ENCODE measurements at places on chromosomes 7 and 10.

DNA sequence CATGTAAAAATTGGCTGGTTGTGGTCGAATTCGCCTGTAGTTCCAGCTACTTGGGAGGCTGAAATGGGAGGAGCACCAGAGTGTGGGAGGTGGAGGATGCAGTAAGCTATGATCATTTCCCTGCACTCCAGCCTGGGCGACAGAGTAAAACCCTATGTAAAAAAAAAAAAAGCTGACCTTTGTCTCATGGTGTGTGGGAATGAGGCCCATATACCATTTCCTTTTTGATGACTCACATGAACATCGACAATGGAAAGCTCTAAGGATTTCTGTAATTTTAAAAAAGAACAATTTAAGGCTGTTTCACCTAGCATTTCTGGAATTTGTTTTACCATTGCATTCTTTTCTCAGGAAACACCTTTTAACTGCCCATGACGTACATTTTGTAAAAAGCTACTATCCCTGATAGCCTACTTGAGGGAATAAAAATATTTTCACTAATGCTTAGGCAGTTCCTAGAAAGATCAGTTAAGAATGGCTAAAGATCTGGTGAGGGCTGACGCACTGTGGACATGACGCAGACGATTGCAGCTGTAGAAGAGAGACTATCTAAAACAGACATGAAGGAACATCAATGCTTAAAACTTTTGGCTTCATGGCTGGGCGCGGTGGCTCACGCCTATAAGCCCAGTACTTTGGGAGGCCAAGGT is 400.6 kb upstream of the IGFBP3 start:
- no peak for DNase-seq

- DNase-seq = no peak
Measured at GRCh38 chr10:128160297-128160711, 34.1 kb upstream of the MKI67 start.

GRCh38 chr10:99528494-99529441 is 4.0 kb upstream of the NKX2-3 start:
- no peak for DNase-seq

GRCh38 chr10:28661035-28661434 is 16.3 kb upstream of the BAMBI start:
- DNase-seq = no peak

DNA sequence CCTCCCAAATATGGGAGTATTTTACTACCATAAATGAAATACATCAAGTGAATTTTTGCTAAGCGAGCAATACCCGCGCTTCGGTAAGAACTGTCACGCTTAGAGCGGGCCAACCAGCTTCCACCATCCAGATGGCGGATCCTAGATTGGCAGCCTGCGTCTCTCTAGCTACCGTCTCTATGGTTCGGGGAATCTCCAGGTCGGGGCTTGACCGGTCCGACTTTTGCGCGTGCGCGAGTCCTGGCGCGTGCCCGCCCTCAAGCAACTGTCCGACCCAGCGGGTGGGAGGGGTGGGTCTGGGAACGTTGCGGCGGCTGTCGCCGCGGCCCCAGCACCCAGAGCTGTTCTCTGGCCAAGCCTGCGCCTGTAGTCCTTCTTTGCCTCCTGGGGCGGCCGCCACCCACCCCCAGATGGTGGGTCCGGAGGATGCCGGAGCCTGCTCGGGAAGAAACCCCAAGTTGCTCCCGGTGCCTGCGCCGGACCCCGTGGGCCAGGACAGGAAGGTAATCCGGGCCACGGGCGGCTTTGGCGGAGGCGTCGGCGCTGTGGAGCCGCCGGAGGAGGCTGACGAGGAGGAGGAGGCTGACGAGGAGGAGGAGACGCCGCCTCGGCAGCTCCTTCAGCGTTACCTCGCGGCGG is at the start of gene TBC1D12:
TSS of gene TBC1D12 (plus strand) at position 338 of the 639 bp plus-strand sequence. CDS start at position 411, 73 bp downstream.
- peak; percentile 78 for DNase-seq

- no peak for DNase-seq
Measured at GRCh38 chr10:110664483-110665420, 20.6 kb downstream of the RBM20 start.

DNA sequence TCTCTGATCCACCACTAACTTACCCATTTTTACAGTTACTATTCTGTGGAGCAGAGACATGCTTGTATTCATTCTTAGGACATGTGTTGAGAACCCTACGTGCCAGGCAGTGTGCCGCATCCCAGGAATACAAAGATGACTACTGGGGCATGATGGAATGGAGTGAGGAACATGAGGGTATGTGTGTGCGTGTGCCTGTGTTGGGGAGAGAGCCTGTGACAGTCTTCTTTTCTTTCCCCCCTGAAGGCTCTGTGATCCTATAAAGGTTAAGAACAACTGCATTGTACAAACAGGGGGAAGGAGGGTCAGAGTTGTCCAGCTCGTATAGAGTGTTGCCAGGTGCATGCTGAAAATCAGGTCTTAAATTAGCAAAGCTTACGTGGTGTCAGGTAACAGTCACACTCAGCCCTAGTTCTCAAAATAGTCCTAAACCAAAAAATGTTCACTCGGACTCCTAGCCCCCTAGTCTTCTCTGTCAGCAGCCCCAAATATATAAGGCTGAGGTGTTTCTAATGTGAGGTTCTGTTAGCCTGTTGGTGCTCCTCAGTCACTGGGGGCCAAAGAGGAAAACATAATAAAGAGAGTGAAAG is 161.9 kb downstream of the CELF2 start:
- DNase-seq = no peak

- DNase-seq = no peak
Measured at GRCh38 chr7:144527051-144527471, 123.6 kb upstream of the NOBOX start.

- no peak for DNase-seq
Measured at GRCh38 chr7:30979027-30979426, 15.3 kb downstream of the GHRHR start.

- no peak for DNase-seq
Measured at GRCh38 chr10:92124020-92124419, 166.9 kb downstream of the CPEB3 start.
